Esophagus muscularis mucosa (tissue), 4 donors: ENCODE measurements at places on chromosomes 3 and 15. TPM values are rescaled to one million over a fixed set of nuclear protein-coding genes. Genes with fewer than 3 reads are reported as not detected.

DNA sequence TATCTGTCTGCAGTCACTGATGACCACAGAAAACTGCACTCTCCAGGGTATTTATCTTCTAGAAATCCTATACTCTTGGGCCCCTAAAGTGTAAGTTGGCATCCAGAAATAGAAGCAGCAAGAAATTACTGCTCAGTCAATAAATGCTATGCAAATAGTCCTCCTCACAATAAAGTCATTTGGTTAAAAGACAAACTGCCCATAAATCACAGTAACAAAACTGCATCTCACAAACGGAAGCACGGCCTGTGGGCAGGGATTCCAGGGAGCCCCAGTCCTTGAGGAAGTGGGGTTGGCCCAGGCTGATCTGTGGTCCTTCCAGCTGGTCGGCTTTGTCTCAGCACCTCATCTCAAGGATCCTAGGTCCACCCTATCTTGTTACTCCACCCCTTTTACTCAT is 29.7 kb upstream of the SPATA12 start:
- DNase-seq, result no peak

GRCh38 chr3:122952520-122952919 is 75.0 kb downstream of the SEMA5B start:
- H3K4me3 ChIP-seq, result no peak overlapping the region

DNA sequence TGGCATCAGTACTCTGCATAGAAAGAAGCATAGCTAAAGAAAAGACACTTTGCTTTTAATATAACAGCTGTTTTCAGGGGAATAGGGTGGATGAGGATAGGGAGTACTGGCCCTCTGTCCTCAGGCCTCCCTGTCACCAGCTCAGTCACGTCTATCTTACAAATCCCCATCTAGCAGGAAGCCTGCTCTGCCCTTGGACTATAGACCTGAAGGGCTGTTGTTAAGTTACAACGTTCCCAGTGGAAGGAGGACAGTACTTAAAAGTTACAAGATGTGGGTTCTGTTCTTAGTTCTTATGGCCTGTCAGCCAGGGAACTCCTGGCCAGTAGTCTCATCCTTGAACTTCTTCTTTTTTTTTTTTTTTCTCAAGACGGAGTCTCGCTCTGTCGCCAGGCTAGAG is 70.5 kb downstream of the RPL39L start:
- H3K27me3 ChIP-seq, result no peaks in the 10 kb centered on the region
- H3K27ac ChIP-seq, result no peak overlapping the region
- no peak overlapping the region for H3K4me3 ChIP-seq
- peaks cover 27% of the 10 kb centered on the region for H3K36me3 ChIP-seq

DNA sequence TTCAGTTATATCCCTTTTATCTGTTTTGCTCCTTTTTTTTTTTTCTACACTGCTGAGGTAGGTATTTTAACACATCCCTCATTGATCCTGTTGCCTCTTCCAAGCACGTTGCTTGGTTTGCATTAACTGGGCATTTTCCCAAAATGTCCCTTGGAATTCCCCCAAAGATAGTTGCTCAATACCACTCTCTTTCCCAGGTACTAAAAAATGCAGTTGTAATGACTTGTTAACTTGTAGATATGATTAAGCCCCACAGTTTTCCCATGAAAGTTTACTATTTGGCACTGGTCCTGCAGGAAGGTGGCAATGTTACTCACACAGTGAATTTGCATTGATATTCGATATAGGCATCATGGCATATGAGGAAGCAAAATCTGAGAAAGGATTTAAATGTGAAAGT is 67.1 kb downstream of the GRM7 start:
- no peaks in the 10 kb centered on the region for H3K4me1 ChIP-seq
- DNase-seq, result no peak
- H3K36me3 ChIP-seq, result no peaks in the 10 kb centered on the region
- no peak overlapping the region for H3K27ac ChIP-seq
- H3K4me3 ChIP-seq, result no peak overlapping the region
- H3K27me3 ChIP-seq, result no peaks in the 10 kb centered on the region

The PRR20G gene
- total RNA-seq, result not detected
